ENCODE measurements at places on chromosomes 2 and 18.

DNA sequence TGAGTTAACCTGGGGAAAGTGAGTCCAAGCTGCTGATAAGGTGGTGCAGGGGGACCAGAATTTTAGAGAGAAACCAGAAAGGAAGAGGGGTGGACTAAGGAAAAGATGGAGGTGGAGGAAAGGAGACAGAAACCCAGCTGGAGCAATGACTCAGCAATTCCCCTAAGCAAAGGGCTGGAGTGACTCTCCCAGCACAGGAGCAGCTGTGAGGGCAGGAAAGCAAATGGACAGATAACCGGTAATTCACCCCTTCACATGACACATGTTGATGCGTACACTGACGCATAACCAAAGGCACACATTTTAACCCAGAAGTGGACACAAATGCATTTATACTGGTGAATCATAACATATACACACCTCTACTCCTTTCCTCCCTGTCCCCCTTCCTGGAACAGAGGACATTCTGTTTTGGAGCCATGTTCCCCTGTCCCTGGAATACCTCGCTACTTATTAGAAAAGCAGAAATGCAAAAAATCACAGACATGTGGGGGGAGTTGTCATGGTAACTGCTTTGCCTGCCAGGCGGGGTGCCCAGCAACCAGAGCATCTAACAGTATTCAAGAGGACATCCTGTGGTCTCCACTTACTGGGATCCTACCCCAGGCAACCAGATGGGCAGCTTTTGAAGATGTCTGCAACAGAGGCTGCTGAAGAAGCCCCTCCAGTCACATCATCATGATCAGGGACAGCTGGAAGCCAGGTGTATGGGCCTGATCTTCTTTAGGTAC, 4.7 kb downstream of the CDK5R2 start:
- DNase-seq, result no peak

- no peak for DNase-seq
These were observed 124.0 kb upstream of the SEC11C start for GRCh38 chr18:59015531-59016152.

GRCh38 chr2:25532521-25532920, 140.9 kb downstream of the DTNB start:
- DNase-seq, result no peak

DNA sequence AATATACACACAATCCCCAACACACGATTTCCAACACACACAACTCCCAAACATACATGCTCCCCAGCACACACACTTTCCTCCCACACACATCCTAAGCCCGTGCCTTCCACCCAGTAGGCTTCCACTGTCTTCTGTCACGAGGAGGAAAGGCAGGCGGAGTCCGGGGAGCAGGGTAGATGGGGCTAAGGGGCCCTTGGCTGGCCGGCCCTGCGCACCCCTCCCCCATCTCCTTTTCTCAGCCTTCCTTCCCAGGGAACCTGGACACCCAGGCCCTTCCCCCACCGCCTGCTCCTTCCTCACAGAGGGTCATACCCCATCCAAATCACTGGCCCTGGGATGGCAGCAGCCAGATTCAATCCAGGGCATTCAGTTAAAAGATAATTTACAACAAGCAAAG, 3.4 kb upstream of the PDCD1 start:
- DNase-seq, result no peak

DNA sequence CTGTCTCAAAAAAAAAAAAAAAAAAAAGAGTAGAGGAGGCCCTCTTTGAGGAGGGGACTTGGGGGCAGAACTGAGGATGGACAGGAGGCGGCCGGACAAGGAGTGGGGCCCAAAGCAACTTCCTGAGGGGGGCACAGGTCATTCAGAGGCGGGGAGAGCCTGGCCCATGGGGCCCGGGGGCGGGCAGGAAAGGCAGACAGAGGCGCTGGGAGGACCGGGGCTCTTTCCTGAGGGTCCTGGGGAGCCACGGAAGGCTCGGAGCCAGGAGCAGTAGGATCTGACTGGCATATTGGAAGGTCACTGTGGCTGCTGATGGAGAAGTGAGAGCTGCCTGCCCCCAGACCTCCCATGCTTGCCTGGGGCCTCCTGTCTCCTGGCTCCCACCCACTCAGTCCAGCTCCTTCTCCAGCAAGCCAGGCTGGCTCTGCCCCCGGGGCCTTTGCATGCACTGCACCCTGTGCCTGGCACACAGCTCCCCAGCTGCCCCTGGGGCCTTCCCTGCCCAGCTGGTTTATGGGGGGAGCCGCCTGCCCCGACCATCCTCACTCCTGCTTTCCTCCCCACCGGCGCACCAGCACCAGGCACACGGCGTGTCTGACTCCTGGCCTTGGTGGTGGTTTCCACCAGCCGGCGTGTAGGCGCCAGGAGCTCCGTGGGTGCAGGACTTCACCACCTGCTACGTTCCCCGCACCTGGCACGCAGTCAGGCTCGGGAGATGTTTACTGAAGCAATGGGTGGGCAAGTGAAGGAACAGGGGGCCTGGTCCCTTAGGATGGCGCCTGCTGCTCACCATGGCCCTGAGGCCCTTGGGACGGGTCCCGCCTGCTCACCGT, 5.6 kb downstream of the ESPNL start:
- no peak for DNase-seq

DNA sequence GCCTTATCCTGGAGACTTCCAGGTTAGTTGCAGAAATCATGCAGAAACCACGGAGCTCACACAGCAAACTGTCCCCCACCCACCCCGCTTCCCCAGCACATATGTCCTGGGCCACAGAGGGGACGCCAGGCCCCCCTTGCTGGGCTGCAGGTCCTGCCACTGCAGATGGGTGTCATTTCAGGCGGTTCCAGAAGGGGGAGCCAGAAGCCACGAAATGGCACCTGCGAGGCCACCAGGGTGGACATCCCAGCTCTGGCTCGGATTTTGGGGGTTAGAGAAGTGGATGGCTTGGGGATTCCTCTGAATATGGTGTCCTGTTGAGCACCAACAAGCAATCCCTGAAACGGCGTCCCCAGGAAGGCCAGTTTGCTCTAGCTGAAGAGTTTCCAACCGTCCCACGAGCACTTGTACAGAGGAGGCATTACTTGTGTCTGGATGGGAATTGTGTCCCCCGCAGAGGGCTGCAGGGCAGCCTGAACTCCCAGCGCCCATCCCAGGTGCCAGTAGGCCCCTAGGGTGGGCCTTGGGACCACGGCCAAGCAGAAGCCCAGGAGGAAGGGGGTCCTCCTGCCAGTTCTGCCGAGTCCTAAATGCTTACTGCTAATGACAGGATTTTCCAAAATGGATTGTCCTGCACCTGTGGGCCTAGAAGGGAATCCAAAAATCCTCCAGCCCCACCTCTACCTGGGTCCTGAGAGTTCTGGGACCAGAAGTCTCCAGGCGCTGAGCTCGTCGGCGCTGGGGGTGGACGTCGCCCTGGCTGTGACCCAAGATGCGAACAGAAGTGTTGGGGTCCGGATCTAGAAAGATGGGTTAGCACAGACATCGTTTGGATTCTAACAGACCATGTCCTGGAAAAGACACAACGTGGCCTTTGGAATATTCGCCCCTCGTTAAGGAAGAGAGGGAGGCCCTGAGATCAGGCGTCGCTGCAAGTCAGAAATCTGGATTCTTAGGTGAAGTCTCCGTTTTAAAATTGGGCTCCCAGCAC, 14.6 kb upstream of the NFATC1 start:
- peak; percentile 46 for DNase-seq

- no peak for DNase-seq
These were observed 464 bp downstream of the COL4A4 start for GRCh38 chr2:227163485-227163997.

GRCh38 chr2:170770606-170771420, 635 bp downstream of the ERICH2 start:
- peak; percentile 62 for DNase-seq

- DNase-seq, result no peak
These were observed 26.4 kb downstream of the SLC4A1AP start for GRCh38 chr2:27690052-27690451.
